ENCODE measurements at places on chromosomes 7 and 10.

DNA sequence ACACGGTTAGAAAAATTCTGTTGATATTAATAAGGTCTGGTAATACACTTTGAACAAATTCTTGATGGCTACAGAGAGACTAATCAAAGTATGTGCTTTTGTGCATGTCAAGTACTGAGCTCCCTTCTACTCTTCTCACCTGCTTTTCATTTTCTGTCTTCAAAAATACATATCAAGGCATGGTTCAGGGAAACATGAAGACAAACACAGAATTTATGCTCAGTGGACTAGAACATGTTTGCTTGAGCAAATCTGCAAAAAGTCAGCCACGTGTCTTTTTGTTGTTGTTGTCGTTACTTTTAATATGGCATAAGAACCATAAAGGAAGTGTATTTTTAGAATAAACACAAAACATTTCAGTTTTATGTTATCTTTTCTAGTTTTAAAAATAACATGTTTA lies 21.9 kb downstream of the CDK13 start:
- DNase-seq = no peak

GRCh38 chr10:95646160-95646559 lies 10.4 kb downstream of the ALDH18A1 start:
- no peak for DNase-seq

GRCh38 chr10:76885816-76886215 lies 751.8 kb downstream of the KCNMA1 start:
- no peak for DNase-seq

DNA sequence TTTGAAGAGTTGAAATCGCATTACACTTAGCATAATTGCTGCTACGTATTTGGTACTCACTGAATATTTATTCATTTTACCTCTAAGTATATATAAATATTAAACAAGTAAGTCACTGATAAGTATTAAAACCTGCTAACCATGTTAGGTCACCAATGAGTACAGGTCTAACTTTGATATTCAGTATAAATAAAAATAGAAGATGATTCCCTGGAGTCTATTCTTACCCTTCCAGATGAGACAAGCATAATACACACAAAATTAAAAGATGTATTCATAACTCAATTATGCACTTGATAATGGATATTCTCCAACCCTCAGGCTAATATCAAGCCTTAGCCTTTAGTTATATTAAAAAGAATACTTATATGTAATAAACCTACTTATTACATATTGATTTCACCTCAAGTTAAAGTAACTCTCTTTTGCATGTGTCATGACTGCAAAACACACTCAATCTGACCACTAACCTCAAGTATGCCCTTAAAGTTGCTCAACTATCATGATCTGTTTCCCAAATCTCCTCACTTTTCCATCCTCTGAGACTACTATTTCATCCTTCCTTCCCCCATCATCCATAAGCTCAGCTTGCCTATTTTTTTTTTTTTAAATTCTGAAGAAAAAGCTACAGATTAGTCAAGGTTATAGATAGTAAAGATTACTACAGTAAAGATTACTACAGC lies 46.8 kb downstream of the IPMK start:
- no peak for DNase-seq

- DNase-seq = no peak
Measured at GRCh38 chr7:75662579-75663301, 76.0 kb downstream of the HIP1 start.

- peak; percentile 7 for DNase-seq
Measured at GRCh38 chr10:116521424-116522290, 24.1 kb upstream of the PNLIP start.

- DNase-seq = peak; percentile 33
Measured at GRCh38 chr7:24401628-24402593, 117.9 kb downstream of the NPY start.

DNA sequence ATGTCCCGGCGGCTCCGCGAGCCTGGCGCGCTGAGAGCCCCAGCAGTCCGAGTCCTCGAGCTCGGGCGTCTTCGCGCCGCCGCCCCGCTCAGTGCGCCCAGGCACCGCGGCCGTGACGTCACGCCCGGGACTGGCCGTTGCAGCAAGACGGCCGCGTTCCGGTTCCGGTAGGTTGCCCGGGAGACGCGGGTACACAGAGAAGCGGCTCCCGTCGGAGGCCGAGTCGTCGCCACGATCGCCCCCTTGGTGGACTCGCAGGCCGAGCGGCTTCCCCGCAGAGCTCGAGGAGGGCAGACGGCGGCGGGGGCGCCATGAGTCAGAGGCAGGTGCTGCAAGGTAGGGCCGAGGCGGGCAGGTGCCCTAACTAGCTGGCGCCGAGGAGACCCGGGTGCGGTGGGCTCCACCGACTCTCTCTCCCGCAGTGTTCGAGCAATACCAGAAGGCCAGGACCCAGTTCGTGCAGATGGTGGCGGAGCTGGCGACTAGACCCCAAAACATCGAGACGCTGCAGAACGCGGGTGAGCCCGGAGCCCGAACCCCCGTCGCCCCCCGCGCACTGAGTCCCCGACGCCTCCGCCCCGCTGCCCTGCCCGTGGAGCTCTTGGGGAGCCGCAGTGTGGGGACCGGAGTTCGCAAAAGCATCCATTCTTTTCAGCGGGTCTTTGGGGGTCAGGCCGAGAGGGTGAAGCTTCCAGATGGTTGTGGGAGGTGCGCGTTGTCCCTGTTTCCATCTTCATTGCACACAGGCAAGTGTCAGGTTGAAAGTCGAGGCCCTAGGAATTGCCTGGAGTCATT lies at the start of gene SPAG6:
Gene SPAG6 (plus strand): TSS at position 196 of the 795 bp plus-strand sequence. CDS start 116 bp downstream, at position 312.
- DNase-seq = no peak

DNA sequence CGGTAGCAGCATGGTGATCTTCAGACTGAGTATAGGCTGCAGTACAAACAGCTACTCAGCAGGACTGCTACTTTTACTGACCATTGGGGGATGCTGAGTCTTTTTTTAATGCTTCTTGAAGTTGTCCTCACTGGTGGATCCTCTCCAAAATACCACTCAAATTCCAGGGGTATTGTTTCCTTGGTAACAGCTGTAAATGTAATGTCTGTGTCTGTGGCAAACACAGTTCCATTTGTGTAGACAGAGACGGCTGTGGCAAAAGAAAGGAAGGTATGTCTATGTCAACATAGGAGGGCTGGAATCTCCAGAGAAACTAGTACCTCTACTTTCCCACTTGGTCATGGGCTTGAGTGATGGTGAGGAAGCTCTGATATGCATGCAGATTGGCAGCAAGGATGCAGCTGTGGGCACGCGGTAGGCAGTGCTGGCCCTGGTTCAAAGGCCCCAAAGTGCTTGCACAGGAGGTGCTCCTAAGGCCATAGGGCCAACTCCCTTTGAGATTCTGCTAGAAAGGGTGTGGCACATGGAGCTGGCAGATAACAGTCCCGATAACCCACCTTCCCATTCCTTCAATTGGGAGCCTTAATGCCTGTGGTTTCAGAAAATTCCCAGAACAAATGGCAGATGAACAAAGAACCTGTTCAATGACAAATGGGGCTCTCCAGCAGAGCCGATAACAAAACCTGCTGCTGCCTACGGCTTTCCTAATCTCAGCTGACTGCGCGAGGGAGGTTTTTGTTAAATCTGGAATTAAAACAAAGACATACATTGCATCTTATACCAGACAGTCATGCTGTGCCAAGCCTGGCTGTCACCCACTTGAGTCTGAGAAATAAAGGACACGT lies 43.0 kb downstream of the PKD1L1 start:
- no peak for DNase-seq

DNA sequence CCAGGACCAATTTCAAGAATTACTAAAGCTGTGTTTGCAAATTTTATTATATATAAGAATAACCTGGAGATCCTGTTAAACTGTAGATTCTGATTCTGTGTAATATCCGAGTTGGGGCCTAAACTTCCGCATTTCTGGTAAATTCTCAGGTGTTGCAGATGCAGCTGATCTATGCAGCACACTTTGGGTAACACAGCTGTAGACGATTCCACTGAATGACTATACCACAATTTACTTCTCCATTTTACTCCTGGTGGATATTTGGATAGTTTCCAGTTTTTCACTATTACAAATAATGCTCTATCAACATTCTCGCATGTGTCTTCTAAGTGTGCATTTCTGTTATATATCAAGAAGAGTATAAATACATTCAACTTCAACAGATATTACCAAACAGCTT lies 7.5 kb downstream of the GDI2 start:
- no peak for DNase-seq

GRCh38 chr10:5479481-5480161 lies 19.7 kb downstream of the CALML5 start:
- DNase-seq = no peak

DNA sequence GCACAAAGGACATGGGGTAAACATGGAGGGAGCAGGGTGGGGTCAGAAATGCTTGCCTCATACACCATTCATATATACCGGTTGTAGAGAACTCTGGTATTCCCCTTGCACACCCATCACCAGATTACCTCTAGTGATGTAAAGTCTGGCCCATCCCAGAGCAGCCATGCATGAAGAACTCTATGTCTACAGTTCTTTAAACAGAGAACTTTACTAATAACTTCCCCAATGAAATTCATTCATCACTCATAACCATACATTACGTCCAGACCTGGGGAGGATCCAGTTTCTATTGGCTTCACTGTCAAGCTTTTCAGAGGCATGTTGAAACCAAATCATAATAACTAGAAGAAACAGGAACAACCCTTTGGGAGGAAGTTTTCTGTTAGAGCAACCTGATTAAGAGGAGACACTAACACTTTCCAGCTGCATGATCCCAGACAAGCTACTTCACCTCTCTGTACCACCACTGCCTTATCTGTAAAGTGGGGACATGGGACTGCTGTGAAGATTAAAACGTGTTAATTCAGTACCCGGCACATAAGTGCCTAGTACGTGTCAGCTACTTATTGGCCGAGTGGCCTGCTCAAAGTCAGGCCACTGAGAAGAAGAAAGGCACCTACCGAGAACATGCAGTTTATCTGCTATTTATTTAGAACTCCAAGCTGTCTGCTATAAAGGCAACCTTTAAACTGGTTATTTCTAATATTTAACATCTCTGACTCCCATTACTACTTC lies 59.7 kb downstream of the IGF2BP3 start:
- no peak for DNase-seq

GRCh38 chr10:127315888-127316287 lies 119.5 kb upstream of the INSYN2A start:
- DNase-seq = no peak

DNA sequence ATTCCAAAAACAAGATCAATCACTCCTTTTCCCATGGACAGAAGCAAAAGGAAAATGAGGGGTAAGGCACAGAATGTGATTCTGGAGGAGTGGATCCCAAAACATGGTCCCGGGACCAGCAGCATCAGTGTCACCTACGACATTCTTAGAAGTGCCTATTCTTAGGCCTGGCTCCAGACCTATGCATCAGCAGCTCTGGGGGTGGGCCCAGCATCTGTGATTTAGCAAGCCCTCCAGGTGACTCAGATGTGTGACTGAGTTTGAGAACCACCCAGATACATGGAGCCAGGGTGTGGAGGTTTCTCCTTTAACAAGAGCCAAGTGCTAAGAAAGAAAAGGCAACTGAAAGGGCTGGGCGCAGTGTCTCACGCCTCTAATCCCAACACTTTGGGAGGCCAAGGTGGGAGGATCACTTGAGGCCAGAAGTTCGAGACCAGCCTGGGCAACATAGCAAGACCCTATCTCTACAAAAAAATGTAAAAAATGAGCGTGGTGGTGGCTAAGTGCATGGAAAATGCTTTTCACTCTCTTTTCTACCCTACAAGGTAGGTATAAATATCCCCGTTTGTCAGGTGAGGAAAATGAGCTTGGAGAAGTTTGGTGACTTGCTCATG lies 17.1 kb upstream of the ARPC1A start:
- DNase-seq = no peak

GRCh38 chr10:43596546-43596945 lies 9.7 kb upstream of the ZNF485 start:
- no peak for DNase-seq

DNA sequence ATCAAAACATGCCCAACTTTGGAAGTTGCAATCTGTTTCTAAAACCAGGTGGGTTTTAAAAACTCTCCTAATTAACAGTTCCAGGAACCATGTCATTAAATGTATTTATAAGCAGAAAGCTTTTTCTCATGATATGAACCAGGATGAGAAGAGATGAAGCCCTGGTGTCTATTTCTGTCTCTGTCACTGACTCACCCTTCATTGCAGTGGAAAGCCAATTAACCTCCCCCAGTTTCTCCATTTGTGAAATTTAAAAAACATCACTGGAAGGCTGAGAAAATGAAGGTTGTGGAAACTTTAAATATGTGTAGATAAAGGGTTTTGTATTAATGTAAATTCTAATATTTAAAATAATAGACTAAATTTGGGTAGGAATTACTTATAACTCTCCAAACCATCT lies 1088.0 kb downstream of the SORCS1 start:
- no peak for DNase-seq

- DNase-seq = peak; percentile 4
Measured at GRCh38 chr10:86139066-86139657, 227.4 kb downstream of the GRID1 start.

GRCh38 chr10:130805635-130806030 lies 505.9 kb downstream of the TCERG1L start:
- DNase-seq = no peak

GRCh38 chr7:131052285-131052904 lies 275.3 kb upstream of the MKLN1 start:
- no peak for DNase-seq

GRCh38 chr7:39509912-39510311 lies 56.3 kb upstream of the YAE1 start:
- no peak for DNase-seq

DNA sequence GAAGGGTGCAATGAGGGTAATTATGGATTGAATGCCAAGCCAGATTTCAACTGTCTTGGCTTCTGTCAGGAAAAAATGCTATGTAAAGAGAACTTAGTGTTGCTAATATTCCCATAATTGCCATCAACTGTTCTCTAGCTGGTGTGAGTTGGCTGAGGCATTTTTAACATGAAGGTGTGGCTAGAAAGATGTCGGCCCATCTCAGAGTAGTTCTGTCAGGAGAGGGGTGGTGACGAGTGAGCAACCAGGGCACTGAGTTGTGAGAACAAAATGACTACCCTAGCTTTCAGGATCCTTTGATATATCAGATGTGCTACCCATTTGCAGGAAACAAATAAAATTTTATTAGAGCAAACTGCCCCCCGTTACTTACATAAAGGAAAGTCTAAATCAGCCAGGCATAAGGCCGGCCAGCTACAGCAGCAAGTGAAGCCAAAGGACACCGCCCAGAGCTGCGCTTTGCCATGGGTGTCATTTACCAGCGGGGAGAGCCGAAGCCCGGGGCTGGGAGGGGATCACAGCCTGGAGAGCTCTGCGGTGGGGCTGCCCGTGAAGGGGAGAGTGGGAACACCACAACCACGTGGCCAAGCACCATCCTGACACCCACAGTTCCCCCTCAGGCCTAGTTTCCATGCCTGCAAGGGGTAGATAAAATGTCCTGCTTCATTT lies 141.4 kb downstream of the ICA1 start:
- no peak for DNase-seq

- DNase-seq = no peak
Measured at GRCh38 chr7:141513720-141514119, 37.5 kb upstream of the AGK start.

Data from Panc1 (cell line).